ENCODE measurements at places on chromosomes 2 and 18. TPM values are rescaled to one million over a fixed set of nuclear protein-coding genes. Genes with fewer than 3 reads are reported as not detected.

DNA sequence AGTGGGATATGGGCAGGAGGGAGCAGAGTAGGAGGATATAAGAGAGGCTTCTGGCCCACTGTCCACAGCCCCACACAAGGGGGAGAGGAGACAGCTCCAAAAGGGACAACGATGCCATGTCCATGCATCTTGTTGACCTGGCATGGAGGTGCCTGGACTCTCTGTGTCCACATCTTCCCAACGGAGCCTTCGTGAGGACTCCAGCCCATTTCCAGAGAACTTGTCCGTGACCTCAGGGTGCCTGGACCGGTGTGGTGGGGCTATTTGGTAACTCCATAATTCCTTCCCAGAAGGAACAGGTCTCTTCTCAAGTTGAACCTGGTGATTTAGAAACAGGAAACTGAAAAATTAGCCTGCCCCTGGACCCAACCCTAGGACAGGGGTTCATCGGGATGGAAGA lies 133.9 kb downstream of the CYP26B1 start:
- no peak for DNase-seq

- DNase-seq = no peak
Measured at GRCh38 chr2:102736110-102736409, 25.8 kb upstream of the TMEM182 start.

DNA sequence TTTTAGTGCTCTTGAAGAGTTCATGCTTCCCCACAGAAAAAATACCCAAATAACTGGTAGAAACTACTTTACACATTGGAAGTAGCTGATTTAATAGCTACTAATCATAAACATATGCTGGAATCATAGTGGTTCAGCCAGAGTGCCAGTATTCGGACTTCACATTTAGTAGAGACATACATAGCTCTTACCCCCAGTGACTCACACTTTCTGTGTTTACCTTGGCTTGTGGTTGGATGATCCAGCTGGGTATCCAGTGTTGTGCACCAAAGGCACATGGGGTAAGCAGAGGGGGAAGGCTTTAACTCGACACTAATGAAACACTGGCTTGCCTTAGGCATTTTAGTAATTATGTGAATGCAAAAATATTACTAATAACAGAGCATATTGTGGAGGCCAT lies 18.1 kb downstream of the ARHGAP28 start:
- DNase-seq = peak; percentile 86

GRCh38 chr2:121663434-121663833 lies 14.2 kb upstream of the CLASP1 start:
- DNase-seq = no peak

Gene GRHL1
- polyA plus RNA-seq = 1.7 TPM

Gene ATOH8
- polyA plus RNA-seq = 19.5 TPM

Gene LRRTM1
- polyA plus RNA-seq = not detected

Data from BJ (cell line).